ENCODE measurements at places on chromosomes 1 and 21. TPM values are rescaled to one million over a fixed set of nuclear protein-coding genes. Genes with fewer than 3 reads are reported as not detected.
A peak's percentile ranks its signal among the peaks of the same experiment; 100 is the strongest.

GRCh38 chr1:159581422-159581821 is 6.2 kb upstream of the APCS start:
- DNase-seq, result no peak

DNA sequence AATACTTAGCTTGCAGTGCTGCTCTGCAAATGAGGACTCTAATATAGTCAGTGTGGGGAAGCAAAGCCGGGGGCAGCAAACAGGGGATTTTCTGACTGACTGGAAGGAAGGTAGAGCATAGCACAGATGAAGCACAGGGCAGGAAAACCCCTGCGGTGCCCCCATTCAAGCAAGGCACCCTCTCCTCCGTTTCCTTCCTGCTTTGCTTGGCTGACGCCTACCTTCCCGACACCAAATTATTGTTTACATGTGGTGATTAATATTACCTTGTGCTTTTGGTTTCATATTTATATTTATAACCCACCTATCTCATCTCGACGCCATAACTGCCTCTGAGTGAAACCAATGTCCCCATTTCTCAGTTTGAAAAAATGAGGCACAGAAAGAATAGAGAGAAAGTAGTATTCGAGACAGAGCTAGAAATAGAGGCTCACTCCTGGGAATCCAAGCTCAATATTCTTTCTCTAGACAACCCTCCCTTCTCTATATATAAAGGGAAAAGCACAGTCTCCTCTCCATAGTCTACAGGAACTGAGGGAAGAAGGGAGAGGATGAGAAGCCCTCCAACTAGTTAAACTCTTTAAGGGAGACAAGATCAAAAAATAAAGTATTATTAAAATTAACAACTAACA is 41.3 kb downstream of the PIK3C2B start:
- DNase-seq, result no peak

DNA sequence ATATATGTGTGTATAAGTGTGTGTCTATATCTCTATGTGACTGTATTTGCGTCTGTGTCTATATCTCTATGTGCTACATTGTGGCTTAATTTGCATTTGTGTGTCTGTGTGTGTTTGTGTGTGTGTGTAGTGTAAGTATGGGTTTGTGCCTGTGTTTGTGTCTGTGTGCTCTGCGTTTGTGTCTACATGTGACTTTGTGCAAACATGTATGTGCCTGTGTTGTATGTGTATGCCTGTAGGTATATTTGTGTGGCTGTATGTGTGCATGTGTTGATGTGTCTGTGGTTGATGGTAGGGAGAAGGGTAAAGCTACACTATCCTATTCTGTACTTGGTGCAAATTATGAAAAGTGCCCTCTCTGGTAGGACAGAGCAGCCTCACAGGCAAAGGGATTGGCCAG is 7.3 kb upstream of the FGGY start:
- no peak for DNase-seq

DNA sequence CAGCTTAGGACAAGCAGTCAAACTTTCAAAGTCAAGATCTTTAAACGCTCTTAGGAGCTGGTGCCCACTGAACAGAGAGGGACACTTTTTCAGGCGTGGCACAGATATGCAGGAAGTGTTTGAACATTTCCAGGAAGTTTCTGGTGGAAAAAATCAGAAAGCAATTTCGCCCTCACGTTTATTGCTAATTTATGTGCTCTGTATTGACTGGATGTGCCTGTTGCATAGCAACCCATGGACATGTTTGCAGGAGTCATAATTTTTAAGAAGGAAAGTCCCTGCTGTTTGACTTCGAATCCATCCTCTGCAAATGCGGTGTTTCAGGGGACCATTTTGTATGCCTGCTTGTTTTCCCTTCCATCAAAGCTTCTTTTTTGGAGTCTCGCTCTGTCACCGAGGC is 239.9 kb upstream of the IRF2BP2 start:
- no peak for DNase-seq

GRCh38 chr1:19220080-19220846 is 10.2 kb upstream of the UBR4 start:
- DNase-seq, result no peak

GRCh38 chr1:165392634-165393571 is 36.4 kb upstream of the LMX1A start:
- DNase-seq, result no peak

- DNase-seq, result no peak
Measured at GRCh38 chr21:36022427-36023091, 37.8 kb downstream of the SETD4 start.

GRCh38 chr1:231093156-231093922 is 53.3 kb upstream of the FAM89A start:
- DNase-seq, result peak; percentile 14

GRCh38 chr1:35603941-35604340 is 30.8 kb downstream of the TFAP2E start:
- no peak for DNase-seq

DNA sequence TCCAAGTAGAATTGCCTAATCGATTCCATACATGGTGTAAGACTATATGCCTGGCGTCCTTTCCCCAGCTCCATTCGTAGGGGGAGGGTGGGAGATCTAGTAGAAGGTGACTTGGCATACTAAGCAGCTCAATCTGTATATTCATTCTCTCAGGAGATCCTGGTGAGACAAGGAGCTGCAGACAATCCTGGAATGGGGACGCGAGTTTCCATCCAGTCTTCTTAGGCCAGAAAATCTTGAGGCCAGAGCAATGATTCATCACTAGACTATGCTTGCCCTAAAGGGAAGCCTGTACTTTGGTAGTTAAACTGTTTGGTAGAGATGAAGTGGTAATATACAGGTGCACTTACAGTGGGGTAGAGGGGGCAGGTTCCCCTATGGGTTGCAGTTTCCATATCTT is 468.7 kb downstream of the ADGRL2 start:
- DNase-seq, result no peak

DNA sequence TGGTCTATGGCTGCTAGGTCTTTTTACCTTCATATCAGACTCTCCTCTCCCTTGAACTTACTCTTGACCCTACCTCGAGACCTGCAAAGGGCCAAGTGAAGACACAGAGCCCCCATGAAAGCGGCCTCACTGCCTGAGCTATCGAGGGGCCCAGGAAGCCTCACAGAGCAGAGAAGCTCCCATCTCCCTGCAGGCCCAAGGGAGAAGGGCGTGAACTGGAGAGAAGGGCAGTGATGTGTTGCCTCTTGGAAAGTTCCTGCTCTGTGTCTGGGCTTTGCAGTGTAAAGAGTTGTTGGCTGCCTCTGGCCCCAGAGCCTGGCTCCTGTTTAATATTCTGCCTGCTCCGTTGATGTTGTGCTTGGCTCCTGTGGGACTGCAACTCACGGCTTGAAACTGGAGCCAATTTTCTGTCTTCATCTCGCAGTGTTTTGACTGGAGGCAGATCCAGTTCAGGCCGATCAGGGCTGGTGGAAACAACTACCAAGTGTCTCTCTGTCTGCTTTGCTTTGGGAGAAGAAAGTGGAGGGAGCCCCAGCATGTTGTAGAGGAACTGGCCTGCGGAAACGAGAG is 4.3 kb downstream of the SERTAD4 start:
- no peak for DNase-seq

TMPRSS3 gene
- 2.0 TPM for polyA plus RNA-seq

TMPRSS2 gene
- polyA plus RNA-seq, result 46.0 TPM

GNG4 gene
- 3.5 TPM for polyA plus RNA-seq

ADCY10 gene
- 0.55 TPM for polyA plus RNA-seq

HTR1D gene
- 0.19 TPM for polyA plus RNA-seq

LY9 gene
- 0.49 TPM for polyA plus RNA-seq
